GM04504 (cell line): ENCODE measurements at places on chromosomes 16 and 17.

DNA sequence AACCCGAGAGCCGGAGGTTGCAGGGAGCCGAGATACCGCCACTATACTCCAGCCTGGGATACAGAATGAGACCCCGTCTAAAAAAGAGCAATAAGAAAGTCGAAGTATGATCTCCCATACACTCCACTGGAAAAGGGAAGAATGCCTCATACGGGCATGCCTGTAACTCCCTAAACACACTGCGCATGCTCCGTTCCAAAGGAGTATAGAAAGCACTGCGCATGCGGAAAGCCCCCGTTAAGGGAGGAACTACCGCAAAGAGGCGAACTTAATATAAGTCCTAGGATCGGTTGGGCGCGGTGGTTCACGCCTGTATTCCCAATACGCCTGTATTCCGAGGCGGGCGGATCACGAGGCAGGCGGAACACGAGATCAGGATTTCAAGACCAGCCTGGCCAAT lies 313.1 kb upstream of the ERCC4 start:
- no peak for DNase-seq

GRCh38 chr16:57354311-57354710 lies 4.3 kb upstream of the CCL22 start:
- no peak for DNase-seq

GRCh38 chr16:8919089-8919933 lies 37.2 kb downstream of the LITAFD start:
- no peak for DNase-seq

GRCh38 chr17:68706356-68706920 lies 105.3 kb upstream of the FAM20A start:
- no peak for DNase-seq

- DNase-seq, result no peak
Observed at GRCh38 chr17:69900829-69901228, 174.2 kb upstream of the KCNJ16 start.

- DNase-seq, result no peak
Observed at GRCh38 chr17:33572615-33573014, 279.5 kb upstream of the ASIC2 start.

DNA sequence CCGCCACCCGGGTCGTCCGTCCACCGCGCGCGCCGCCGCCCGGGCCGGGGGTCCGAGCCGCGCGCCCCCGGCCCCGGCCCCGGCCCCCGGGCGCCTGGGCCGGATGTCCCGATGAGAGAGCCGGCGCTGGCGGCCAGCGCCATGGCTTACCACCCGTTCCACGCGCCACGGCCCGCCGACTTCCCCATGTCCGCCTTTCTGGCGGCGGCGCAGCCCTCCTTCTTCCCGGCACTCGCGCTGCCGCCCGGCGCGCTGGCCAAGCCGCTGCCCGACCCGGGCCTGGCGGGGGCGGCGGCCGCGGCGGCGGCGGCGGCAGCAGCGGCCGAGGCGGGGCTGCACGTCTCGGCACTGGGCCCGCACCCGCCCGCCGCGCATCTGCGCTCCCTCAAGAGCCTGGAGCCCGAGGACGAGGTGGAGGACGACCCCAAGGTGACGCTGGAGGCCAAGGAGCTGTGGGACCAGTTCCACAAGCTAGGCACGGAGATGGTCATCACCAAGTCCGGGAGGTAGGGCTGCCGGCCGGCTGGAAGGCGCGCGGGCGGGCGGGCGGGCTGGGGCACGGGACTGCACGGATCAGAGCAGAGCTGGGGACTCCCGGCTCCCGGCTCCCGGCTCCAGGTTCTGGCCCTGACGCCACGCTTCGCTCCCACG lies 548 bp downstream of the TBX2 start:
- no peak for DNase-seq

DNA sequence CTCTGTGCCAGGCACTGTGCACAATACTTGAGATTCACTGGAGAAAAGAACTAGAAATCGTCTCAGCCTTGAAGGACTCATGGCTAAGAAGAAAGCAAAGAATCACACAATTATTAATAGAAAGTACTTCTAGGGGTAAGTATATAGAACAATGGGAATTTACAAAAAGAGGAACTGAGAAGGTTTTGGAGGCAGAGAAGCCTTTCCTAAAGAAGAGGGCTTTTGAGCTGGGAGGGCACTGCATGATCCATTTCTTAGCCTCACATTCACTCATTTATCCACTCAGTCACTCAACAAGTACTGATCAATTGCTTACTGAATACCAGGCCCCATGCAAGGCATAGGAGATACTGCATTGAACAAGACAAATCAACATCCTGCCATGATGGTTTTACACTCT lies 113.5 kb downstream of the TMEM114 start:
- DNase-seq, result no peak

GRCh38 chr16:47826070-47826469 lies 329.7 kb downstream of the ABCC12 start:
- DNase-seq, result no peak

DNA sequence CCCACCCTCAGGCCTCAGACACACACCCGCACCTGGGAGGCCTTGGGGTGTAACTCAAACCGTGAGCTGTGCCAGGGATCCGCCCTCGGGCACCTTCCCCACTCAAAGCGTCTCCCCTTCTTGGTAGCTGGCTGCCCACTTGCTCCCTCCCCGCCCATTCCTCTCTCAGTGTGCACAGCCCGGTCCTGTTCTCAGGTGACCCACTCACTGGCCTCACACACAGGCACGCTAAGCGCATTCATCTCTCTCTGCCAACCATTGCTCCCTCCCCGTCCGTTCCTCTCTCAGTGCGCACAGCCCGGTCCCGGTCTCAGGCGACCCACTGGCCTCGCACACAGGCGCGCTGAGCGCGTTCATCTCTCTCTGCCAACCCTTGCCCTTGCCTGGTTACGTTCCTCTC lies 20.8 kb downstream of the WDR45B start:
- no peak for DNase-seq

DNA sequence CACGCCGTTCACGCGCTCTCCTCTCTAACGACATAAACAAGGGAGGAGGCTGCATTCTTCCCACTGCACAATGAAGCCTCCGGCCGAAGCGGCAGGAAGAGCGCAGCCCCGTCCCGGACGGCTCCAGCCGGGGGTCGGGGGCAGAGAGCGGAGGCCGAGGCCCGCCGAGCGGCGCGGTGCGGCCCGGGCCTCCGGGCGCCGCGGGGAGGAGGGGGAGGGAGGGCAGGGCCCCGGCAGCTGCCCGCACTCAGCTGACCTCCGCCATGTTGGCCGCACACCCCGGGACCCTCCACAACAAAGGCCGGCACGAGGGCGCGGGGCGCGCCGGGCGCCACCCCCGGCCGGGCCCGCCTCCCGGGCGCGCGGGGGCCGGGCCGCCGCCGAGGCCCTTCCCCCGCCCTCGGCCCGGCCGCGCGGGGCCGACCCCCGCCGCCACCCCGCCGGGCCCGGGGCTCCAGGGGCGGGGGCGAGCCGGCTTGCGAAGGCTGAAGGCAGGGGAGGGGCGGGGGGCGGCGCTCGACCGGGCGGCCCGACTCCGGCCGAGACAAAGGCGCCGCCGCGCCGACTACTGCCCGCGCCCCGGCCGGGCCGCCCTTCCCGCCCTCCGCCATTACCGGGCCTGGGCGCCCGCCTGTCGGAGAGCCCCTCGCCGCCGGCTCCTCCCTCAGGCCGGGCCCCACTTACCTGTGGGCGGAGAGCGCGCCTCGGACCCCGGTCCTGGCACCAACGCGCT lies 527 bp downstream of the SIAH1 start:
- peak; percentile 25 for DNase-seq

GRCh38 chr16:88398170-88398873 lies 15.6 kb downstream of the ZNF469 start:
- DNase-seq, result no peak

DNA sequence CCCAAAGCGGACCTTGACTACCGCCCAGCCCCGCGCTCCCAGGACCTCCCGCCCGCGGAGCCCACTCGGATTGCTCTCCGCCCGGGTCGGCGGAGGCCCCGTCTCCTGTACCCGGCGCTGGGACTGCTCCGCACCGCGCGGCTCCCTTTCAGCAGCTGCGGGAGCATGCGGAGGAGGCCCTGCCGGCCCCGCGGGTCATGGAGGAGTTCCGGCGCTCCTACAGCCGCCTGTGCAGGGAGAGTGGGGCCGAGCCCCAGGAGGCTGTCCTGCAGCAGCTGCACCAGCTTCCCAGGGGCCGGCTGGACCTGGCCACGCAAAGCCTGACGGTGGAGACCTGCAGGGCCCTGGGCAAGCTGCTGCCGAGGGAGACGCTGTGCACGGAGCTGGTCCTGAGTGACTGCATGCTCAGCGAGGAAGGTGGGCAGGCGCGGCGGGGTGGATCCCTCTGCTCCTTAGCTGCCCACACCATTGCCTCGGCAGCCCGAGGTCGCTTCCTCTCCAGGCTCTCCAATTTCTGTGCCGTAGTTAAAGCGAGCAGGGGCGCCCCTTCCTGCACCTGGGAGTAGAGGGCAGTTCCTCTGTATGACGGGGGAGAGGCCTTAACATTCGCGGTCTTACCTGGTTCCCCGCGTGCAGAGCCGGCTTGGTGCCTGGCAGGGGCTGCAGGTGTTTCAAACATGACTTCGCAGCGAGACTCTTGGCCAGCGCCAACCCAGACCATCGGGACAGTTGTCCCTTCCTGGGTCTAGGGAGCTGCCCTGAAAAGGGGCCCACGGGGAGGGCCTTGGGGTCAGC lies 539 bp downstream of the LRRC45 start:
- DNase-seq, result no peak

DNA sequence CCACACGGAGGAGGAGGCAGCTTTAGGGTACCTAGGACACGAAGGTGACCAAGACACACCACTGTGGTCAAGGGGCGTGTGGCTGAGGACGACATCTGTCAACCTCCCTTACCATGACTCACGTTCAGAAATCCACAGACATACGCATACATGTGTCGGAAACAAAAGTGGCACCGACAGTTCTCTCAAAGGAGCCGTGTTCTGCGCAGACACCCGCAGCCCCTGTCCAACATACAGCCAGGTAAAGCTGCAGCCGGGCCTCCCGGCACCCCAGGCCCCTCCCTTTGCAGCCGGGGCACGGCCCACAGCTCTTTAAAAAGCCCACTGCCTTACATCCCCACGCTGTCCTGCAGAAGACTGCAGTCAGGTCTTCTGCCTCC lies 40.5 kb upstream of the KLHDC4 start:
- DNase-seq, result no peak

DNA sequence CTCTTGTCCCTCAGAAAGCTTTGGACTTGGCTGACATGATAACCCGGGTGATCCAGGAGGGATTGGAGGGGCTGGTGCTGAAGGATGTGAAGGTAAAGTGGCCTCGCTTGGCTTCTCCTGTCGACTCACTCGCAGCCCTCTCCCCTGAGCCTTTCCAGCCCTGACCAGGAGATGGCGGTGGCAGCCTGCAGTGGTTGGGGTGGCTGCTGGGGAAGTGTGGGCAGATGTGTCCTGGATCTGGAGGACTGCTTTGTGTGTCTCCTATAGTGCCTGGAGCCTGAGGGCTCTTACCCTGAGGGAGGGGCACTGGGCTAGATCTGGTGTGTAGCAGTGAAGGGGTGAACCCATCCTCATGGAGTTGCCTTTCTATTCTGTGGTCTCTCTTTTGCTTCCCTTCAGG lies 17.9 kb downstream of the LIG3 start:
- DNase-seq, result no peak

DNA sequence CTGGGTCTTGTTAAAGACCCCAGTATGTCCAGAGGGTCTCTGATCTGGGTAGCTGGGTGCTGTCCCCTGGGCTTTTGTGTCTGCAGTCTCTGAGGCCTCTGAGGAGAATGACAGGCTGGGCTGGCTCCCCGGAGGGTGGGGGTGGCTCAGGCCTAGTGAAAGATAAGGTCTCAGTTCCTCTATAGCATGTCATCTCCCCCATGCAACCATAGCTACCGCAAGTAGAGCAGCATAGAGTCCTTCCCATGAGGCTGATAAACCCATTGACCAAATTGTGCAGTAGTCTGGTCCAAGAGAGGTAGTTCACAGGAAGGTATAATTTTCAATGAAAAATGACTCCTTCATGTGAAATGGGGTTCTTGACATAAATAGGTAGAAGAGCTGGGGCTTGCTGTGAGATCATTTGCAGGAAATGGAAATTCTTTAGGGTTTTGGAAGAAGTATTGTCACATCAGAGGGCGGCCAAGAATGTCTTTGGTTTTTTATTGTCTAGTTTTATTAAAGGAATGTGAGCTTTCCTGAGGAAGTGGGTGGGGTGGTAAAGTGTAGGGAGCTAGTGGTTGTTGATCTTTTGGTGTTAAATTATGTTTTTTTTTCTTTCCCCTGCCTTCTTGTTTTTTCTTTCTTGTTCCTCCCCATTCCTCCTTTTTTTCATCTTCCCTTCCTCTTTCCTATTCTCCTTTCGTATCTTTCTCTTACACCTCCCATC lies 21.0 kb downstream of the SLC7A6OS start:
- no peak for DNase-seq

DNA sequence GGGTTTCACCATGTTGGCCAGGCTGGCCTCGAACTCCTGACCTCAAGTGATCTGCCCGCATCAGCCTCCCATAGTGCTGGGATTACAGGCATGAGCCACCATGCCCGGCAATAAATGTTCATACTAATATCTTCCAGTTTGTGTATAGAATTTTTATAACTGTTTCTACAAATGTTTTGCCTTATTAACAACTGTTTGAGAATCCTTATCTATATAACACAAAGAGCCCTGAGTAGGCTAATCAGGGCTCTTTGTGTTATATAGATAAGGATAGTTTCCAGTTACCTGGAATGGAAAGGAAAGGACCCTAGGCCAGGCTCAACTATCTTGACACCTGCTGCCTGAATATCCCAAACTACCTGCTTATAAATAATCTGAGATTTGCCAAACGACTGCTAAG lies 16.9 kb downstream of the TERF2 start:
- DNase-seq, result no peak

DNA sequence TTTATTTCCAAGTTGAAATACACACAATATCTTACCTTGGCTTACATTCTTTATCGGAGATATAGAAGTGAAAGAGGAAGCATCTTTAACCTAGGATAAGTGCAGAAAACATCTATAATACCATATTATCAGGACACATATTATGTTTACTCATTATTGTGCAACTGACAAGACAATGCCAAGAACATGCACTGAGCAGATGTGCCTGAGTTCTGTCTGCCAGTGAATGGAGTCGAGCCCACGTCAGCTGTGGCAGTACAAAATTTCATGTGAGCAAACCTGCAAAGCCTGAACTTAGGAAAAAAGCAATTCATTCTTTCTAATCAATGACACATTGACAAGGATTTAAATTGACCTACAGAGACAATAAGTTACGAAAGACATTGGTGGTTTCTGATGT lies 154.4 kb downstream of the AXIN2 start:
- DNase-seq, result peak; percentile 31

GRCh38 chr17:58755577-58756245 lies at the start of gene PPM1E:
PPM1E (plus strand) TSS chr17:58755854.
- DNase-seq, result no peak

DNA sequence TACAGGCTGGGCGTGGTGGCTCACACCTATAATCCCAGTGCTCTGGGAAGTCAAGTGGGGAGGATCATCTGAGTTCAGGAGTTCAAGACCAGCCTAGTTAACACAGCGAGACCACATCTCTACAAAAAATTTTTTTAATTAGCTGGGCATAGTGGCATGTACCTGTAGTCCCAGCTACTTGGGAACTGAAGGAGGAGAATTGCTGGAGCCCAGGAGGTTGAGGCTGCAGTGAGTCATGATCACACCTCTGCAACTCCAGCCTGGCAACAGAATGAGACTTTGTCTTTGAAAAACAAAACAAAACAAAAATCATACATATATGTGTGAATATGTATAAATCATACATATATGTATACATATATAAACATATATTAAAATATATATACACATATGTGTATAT lies 54.1 kb upstream of the MARCHF10 start:
- no peak for DNase-seq

- DNase-seq, result no peak
Observed at GRCh38 chr17:73365906-73366623, 54.3 kb upstream of the CDC42EP4 start.
